Effector memory CD8-positive, alpha-beta T cell (primary cell): ENCODE measurements at places on chromosomes 2 and 18.

- DNase-seq = no peak
These were observed 818.1 kb downstream of the SLC4A3 start for GRCh38 chr2:220445429-220446105.

DNA sequence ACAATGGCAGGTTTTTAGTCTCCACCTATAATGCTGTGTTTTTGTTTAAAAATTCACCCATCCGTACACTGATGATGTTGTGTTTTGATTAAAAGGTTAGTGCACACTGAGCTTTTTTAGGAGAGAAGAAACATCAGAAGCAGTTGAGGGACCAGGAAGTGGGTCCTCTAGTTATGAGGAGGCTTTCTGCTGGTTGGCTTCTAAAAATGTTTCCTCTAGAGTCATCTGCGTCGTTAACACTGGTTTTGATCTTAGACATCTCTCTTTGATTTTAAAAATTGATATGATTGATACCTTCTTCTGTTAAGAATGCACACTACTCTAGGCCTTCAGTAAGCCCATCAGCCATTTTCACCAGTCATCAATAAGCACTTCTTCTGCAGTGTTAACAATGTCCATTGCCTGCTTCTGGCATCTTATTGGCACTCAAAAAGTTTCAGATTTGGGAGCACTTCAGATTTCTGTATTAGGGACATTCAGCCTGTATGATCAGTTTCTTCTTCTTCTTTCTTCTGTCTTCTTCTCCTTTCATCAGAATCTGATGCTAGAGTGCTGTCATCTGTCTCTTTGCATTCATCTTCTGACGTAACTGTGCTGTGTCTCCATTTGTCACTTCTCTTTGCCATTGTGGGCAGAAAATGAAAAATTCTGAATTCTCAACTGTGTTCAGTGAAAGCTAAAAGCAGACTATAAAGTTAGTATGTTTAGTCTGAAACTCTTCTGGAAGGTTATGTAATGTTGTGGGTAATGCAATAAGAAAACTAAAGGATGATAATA, 56.3 kb downstream of the PHLPP1 start:
- DNase-seq = no peak

DNA sequence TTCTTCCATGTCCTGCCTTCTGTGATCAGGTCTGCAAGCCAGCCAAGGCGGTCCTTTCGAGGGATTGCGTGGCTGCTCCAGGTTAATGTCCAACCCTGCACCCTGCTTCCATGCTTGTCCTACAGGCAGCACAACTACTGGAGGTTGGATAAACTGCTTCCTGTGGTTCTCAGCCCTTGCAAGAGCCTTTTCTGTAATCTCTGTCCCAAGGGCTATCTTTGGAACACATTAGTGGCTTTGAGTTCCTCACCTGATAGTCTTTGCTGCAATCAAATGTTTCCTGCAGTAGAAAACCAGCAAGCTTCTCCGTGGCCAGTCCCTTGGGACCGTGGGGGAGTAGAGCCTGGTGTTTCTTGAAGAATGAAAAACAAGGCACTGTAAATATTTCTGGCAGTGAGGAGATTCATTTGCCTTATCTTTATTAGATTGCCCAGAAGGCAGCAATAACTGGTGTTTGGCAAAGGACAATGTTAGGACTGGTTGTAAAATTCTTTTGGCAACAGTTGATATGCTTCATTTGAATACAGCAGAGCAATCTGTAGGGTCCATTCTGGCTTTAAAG, 214.4 kb downstream of the FHOD3 start:
- no peak for DNase-seq

- DNase-seq = no peak
These were observed 57.6 kb upstream of the RNF152 start for GRCh38 chr18:61950371-61950770.

DNA sequence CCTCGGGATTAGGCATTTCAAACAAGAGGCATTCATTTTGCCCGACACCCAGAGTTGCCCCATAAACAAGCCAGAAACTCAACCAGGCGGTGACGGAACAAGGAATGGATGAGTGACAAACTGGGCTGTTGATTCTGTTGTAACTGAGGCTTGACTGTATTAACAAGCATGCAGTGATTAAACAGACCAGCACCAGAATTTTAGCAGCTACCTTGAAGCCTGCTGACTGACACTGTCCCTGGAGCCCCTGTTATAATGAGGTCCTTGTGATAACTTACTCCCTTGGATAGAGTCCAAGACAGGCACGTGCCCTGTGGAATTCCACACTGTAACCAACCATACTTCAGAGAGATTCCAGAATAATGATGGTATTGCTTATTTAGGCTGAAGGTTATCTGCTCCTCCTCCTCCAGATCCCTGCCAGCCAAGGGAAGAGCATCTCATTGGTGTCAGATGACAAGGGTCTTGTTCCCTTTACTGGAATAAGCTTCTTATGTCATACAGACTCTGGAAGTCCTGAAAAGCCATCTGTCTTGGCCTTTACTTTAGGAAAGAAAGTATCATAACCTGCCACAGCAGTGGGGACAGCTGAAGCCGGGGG, 97.1 kb upstream of the RMDN2 start:
- no peak for DNase-seq

- DNase-seq = no peak
These were observed 156.1 kb downstream of the TPGS2 start for GRCh38 chr18:36672437-36673344.

DNA sequence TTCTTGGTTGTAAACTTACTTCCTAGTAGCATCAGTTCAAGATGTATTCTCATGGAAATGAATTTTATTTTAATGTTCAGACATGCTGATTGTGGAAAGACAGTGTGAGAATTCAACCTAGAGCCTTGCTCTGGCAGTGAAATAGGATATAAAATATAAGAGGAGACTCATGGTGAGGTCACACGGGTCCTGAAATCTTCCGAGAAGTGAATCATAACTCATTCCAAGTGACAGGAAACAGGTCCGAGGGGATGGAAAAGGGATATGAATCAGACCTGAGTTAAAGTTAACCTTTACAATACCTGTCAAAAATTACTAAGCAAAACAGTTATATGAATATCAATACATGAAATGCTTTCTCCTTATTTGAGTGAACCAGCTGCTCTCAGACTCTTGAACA, 185.2 kb upstream of the LRRTM1 start:
- DNase-seq = no peak

- no peak for DNase-seq
These were observed 5.2 kb upstream of the SLC35F6 start for GRCh38 chr2:26758790-26759321.
